NCI-H2171 treated with DMSO at 0.1 percent for 48 hours (cell line): ENCODE measurements at places on chromosomes 11 and 22.

DNA sequence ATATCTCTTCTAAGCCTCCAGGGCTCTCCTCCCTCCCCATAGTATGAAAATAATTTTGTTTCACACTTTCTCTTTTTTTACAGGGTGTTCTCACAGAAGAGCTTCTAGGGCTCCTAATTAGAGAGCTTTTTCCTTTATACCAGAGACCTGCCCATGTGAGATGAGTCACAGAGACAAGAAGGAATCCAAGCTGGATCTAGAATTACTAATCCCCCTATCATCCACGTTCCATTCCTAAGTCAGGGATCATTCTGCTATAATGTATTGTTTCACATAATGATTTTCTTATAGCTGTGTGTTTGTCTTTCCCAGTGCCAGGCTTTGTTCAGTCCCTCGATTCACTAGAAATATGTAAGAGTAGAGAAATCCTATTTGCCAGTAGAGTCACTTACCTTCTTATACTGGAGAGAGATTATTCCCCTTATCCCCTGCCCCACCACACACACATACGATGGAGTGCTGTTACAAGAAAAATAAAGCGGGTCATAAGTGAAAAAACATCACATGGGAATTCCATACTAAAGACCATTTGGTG, 778.3 kb upstream of the LRRC4C start:
- DNase-seq, result no peak

DNA sequence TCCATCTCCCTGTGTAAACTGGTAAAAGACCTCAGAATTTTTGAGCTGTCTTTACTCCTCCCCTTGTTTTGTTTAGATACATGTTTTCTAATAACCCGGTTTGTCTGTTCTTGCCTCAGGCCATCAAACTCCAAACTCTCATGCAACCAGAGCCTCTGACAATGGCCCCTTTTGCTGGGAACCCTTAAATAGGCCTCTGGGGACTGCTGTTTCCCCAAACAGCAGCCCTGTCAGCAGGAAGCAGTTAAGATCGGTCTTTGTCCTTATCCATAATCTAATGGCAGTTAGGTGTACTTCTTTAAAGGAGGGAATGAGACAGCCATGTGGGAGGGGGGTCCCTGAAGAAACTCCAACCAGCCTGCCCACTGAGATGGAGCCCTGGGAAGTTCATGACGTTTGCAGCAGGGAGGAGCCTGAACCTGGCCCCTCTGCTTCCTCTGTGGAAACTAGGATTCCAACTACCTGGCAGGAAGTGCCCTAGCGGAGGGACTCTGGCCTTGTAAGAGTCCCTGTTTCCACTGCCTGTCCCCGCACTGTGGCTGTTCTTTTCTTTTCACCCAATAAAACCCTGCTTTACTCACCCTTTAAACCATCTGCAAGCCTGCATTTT, 1354.4 kb downstream of the LRRC4C start:
- no peak for DNase-seq

GRCh38 chr11:118633319-118633690, 25.9 kb downstream of the PHLDB1 start:
- no peak for DNase-seq

DNA sequence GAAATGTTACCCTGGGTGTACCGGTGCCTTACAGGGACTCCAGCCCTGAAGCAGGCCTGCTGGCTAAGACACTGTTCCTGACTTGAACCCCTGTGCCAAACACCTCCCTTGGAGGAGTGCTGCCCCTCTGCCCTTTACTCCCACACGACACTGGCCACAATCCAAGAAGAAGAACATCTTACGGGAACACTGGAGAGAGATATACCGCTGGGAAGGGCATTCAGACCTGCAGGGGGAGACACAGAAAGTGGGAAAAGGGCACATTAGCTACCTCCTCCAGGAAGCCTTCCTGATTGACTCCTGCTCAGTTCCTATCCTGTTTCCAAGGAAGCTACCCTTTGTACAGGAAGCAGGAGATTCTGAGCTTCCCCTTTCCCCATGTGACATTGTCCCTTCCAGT, 18.7 kb downstream of the TMPRSS13 start:
- DNase-seq, result no peak

DNA sequence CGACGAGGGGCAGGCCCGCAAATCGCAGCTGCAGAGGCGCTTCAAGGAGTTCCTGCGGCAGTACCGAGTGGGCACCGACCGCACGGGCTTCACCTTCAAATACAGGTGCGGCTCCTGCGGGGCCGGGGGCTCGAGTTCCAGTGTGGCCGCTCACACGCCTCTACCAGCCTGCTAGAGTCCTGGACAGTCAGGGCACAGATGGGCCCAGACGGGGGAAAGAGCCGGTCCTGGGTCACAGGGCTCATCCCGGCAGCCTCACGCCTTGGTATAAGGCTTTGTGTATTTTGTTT, 506 bp downstream of the MCM5 start:
- no peak for DNase-seq
